ENCODE measurements at places on chromosomes 2 and 18.

DNA sequence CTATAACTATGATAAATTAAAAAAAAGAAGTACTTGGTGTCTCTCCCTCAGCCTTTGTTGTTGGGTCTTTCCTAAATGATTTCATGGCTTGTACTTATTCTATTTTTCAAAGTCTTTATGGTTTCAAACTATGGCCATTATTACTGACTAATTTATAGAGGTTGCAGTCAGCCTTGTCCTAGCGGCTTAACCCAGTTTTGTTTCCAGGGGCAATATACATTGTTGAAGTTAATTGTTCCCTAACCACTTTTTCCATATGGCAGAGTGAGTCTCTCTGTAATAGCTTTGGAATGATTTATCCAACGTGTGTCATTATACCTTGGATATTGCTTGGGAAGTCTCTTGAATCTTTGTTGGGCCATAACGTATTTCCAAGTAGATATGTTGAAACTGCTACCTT lies 408.8 kb downstream of the HRH4 start:
- DNase-seq, result no peak

DNA sequence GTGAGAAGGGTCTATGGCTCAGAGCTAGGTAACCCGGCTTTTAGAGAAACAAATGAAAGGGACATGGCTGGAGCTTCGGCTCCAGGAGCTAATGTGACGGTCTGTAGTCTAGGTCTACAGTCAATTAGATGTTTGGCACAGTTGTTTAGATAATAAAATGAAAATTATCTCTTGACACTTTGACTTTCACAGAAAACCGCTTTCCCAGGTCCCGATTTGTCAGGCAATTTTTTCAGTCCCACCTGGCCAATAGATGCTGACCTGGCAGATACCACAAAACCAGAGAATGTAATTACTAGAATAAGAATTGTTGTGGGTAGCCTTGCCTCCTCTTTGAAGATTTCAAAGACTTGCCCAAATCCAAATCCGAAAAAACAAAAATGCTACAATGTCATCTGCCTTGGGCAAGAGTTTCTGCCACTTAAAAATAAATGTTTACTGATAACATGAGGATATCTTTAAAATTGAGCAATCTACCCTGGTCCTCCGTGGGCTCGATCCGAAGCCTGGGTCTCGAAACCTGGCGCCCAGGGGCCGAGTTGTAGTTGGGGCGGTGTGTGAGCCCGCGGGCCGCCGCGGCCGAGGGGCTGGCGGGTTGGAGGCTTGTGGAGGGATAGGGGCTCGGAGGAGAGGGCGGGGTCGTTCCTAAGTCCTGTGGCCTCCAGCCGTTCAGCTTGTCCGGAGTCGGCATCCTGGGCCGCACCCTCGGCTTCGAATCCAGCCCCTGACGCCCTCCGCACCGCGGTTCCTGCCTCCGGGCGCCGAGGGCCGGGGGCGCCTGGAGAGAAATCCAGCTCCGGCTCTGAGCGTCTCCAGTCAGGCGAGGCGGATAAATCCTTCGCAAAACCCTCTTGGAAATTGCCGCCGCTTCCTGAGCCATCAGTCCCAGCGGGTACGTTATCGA lies 2.3 kb downstream of the EMX1 start:
- DNase-seq, result no peak

DNA sequence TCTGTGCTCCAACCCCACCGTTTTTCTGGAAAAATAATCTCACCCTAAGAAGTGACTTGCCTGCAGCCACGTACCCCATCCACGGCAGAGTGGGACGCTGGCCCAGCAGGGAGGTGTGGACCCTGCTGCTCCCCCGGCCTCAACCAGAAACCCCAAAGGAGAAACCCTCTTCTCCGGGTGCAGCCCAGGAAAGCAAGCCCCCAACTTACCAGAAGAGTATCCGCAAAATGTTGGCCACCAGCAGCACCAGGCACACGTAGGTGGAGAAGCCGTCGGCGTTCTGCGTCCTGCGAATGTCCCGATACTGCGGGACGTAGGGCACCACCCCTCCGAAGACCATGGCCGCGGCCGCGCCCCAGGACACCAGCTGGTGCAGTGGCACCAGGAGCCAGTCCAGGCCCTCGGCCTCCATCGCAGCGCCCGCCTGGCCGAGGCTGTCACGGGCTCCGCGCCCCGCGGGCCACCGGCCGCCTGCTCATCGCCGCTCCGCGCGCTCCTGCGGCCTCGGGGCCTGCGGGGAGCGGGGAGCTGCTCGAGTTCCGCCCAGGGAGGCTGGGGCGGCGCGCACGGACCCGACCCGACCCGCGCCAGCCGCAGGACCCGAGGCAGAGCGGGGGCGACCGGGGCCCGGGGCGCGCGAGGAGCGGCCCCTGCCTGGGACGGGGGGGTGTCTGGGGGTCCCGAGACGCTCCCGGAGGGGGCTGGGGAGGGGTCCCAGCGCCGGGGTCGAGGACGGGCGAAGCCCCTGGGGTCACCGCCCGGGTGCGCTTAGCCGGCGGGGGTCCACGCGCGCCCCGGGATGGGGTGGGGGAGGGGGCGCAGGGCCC lies 725 bp downstream of the SLC66A2 start:
- DNase-seq, result no peak

DNA sequence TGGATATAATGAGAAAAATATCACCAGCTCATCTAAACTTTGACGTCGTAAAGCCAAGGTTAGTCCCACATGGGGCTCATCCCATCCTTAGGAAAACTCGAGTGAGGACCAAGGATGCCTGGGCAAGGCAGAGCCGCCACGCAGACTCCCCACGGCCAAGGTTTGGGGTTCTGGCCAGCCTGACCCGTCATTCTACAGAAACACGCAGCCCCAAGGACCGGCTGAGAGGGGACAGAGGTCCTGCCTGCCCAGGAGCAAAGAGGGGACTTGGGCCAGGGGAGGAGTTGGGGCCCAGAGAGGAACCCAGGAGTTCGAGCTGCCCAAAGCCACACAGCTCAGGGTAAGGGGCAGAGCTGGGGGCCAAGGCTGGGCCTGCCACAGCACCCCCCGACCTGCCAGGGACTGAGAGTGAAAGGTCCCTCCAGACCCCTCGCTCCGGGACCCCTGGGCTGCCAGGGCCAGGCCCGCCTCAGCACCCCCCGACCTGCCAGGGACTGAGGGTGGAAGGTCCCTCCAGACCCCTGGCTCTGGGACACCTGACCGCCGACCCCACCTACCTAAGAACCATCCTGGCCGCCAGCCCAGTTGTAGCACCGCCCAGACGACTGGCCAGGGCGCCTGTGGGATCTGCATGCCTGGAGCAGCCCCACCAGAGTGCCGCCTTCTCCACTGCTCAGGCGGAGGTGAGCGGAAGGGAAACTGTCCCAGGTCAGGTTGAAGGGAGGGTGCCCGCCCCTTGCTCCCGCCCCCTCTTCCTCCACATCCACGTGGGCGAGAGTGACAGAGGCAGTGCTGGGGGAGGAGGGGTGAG lies at the start of gene PDCD1:
TSS of gene PDCD1 (minus strand) at position 689 of the 811 bp plus-strand sequence. CDS start at position 633, 56 bp downstream.
- no peak for DNase-seq

DNA sequence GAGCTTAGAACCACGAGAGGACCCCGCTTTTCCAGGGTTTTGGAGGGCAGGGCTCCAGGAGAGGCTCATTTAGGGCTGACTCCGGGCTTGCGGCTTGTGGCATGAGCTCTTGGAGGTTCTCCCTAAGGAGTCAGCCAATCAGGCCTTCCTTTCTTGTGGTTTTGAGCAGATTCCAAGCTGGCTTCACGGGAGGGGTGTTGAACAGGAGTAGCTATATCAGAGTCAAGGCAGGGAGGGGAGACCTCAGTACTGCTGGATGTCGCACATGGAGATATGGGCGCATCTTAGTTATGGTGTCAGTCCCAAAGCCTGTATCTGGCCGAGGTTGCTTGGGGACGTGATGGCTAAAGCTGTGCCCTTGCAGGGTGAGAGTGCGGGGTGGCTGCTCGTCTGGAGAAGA lies 98.6 kb downstream of the AGAP1 start:
- no peak for DNase-seq

GRCh38 chr2:19987936-19988335 lies 2.0 kb downstream of the WDR35 start:
- DNase-seq, result no peak

DNA sequence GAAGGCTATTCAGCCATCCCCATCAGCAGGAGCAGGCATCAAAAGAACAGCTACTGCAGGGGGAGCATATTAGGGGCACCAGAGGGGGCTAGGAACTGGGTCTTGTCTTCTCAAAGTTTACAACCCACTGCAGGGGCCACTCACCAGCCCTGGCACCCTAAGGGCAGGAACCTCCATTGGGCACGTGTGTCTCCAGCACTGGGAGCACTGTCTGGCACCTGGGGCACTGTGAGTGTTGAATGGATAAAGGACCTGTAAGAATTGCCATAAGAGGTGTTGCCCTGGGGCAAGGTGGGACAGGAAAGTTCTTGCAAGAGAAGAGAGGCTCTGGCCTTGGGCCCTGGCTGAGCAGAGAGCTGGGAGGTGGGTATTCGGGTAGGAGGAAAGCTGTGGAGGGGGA lies 1.4 kb upstream of the STEAP3 start:
- no peak for DNase-seq

GRCh38 chr2:62335612-62336011 lies 139.7 kb downstream of the B3GNT2 start:
- no peak for DNase-seq

DNA sequence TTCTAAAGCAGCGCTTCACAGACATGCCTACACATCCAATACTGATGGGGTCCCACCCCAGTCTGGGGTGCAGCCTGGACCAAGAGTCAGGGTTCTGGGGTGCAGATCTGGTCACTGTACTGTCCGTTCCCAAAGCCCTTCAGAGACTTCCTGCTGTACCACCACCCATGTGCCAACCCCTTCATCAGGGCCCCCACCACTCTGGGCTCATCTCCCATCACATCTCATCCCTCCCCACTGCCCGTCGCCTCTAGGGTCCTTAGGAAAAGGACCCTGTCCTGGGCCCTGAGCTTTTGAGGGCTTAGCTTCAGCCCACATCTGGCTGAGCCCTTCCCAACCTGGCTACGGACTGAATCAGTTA lies 37.9 kb upstream of the ID2 start:
- DNase-seq, result no peak

DNA sequence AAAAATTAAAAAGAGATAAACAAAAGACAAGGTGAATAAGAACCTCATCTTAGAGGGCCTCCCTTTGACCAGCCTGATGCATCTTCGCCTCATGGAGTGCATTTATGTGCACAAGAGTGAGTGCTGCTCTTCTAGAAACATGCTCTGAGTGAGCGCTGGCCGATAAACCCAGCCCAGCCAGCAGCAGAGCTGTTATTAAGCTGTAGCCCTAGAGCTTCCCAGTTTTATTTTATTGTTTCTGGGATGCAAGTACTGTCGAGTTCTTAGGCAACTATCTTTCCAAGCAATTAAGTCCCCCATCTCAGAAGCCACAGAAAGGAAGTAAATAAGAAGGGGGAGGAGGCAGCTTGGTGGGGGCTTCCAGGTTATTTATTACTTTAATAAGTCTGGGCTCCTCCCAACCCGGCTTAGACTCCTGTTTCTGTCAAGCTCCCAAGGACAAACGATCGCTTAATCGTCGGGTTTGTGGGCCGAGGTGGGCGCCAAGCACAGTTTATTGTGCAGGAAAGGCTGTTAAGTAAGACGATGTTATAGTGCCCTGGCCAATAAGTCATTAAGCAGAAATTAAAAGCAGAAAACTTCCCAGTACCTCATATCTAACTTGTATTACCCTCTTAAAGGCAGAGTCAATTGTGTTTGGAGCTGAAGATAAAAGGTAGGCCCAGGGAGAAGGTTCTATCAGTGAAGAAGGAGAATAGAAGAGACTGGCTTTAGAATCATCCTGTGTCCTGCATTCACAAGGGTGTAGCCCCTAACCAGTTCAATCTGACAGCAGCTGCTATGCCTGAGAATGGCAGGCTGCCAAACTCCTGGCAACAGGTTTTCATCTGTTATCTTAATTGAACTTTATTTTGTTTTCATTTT lies 176.3 kb downstream of the PIK3C3 start:
- DNase-seq, result no peak

DNA sequence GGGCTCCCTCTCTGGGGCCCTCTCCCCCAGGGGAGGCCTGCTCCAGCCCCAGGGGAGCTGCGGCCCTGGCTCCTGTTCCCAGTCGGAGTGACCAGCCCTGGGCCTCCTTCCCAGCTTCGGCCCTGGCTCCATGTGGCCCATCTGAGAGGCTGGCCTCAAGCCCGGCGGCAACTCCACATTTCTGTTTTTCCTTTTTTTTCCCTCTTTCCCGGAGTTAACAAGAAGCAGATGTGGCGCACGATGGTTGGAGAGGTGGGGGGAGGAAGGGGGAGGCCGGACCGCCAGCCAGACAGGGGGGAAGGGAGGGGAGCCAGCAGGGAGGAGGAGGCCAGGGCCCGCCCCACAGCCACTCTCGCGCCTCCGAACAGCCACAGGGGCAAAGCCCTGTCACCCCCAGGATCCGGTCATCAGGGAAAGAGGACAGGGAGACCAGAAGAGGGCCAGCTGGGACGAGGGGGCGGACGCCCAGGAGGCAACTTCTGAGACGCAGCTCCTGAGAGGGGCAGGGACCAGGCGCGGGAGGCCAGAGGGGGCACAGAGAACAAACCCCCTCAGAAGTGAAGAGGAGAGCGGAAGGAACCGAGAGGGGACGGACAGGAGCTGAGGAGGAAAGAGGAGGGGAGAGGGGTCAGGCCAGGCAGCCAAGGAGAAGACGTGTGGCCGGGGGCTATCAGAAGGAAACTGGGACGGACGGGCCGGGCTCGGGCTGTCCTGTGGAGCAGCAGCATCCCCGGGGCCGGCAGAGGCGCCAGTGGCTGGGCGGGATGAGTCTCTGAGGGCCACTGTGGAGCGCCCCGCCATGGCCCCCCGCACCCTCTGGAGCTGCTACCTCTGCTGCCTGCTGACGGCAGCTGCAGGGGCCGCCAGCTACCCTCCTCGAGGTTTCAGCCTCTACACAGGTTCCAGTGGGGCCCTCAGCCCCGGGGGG lies at the start of gene EMILIN1:
TSS of gene EMILIN1 (plus strand) at position 349 of the 928 bp plus-strand sequence. CDS start at position 800, 451 bp downstream.
- DNase-seq, result no peak

All from stimulated activated CD8-positive, alpha-beta memory T cell treated with anti-CD3 and anti-CD28 coated beads, Interleukin-7, amount 100 ng/mL, for 1 hour (primary cell).